SK-N-SH (cell line): ENCODE measurements at places on chromosomes 11 and 22.
A peak's percentile ranks its signal among the peaks of the same experiment; 100 is the strongest.

DNA sequence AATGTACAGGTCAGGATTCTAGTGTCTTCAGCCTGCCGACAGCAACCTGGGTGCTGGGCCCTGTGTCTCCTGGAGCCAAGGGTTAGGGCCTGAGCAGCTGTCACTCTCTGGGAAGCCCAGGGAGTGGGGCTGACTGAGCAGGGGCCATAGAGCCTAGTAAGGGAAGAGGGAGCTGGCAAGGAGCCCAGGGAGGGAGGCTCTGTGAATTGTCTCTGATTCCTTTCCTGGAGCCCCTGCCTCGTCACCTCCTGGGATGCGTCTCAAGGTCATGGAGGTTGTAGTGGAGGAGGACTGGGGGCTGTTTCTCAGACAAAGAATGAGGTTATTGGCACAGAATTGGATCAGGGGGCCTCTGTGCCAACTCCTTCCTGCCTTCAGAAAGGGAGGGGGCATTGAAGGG, 11.8 kb downstream of the SOX10 start:
- DNase-seq, result no peak

- DNase-seq, result no peak
Measured at GRCh38 chr11:26878959-26879581, 114.8 kb upstream of the FIBIN start.

DNA sequence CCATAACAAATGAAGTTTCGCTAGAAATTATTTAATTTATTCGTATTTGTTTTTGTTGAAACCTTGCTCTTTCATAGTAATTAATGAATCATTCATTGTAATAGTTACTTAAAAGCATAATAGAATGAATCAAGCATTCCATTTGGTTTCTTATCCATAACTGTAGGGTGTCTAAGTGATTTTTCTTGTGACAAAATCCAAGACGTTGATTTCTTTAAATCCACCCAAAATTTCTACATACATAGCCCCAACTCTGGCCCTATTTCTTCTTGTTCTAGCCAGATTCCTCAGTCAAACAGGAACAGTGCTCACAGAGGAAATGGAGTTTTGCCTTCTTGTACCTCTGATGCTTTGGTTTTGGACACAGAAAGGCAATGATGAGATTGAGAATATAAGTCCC, 25.5 kb downstream of the UBASH3B start:
- DNase-seq, result no peak

GRCh38 chr11:2924381-2924780, 4.8 kb downstream of the PHLDA2 start:
- DNase-seq, result peak; percentile 81

DNA sequence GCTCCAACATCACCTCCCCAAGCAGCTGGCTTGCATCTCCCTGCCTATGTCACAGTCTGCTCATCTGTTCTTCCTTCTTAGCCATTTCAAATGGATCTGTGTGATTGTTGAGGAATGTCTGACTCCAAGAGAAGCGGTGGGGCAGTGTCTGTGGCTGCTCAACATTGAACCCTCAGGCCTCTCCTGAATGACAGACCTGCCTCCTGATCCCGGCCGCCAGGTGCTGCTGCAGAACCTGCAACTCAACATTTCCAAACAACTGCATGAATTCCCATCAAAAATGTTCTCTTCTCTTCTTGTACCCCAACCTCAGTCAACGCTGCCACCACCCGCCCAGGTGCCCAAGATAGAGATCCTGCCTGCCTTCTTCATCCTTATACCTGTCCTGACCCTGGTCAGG, 132.5 kb downstream of the FBXO7 start:
- no peak for DNase-seq
